Osteocyte (in vitro differentiated cells): ENCODE measurements at places on chromosomes 1 and 21.

DNA sequence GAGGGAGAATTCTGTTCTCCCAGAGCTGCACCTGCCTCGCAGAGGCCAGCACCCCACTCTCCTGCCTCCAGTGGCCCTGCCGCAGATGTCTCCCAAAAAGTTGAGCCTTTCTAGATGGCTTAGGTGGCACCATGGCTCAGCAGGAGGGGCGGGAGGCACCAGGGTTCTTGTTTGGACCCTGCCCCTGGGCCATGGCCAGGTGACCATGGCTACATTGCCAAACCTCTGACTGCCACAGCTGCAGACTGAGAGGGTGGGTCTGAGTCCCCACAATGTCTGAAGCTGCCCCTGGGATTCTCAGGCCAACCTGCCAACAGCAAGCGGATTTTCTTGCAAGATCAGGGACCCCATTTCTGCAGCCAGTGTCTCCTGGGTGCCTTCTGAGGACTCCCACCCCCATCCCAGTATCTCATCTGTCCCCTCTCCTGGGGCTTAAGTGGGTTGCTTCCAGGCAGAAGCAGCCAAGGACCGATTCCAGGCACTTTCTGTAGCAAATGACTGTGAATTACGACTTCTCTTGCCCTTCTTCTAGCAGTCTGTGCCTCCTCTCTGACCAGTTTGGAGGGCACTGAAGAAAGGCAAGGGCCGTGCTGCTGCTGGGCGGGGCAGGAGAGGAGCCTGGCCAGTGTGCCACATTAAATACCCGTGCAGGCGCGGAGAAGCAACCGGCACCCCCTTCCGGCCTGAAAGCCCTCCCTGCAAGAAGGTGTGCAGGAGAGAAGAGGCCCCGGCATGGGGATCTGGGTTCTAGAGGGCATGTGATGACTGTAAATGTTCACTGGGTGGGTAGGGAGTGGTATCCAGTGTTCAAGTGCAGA, 22.5 kb downstream of the SESN2 start:
- no peak for DNase-seq

DNA sequence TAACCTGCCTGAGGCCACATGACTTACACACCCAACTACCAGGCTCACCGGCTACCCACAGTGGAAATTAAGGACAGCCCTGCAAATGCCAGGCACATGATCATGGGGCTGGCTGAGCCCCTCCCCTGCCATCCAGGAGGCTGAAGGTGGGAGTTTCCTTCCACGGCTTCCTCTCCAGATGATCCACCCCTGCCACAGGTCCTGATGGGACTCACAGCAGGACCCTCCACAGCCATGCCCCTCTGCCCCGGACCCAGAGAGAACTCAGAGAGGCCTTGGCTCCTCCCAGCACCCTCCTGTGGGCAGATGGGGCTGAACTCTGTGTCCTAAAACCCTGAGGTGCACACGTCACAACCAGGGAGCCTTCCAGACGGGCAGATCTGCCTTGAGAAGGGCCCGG, 29.1 kb upstream of the CASZ1 start:
- DNase-seq, result no peak

- DNase-seq, result no peak
Observed at GRCh38 chr1:180633057-180634056, 1.5 kb downstream of the XPR1 start.

GRCh38 chr1:55986003-55986402, 593.4 kb downstream of the PLPP3 start:
- no peak for DNase-seq

DNA sequence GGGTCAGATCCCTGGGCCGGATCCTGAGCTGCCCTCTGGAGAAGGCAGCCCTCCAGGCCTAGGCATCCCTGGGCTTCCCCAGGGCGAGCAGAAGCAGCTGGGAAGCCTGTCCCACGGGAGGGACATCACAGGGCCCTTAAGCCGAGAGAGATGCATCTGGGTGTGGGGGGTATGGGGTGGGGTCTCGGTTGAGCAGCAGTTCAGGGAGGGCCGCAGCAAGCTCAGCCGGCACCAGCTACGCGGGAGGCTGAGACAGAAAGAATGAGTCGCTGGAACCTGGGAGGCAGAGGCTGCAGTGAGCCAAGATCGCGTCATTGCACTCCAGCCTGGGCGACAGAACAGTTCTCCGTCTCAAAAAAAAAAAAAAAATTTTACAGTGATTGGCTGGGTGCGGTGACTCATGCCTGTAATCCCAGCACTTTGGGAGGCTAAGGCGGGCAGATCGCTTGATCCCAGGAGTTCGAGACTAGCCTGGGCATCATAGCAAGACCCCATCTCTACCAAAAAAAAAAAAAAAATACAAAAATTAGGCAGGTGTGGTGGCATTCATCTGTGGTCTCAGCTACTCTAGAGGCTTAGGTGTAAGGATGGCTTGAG, 37.7 kb downstream of the RRP1 start:
- DNase-seq, result no peak
